NCI-H69 (cell line): ENCODE measurements at places on chromosomes 12 and 14.

DNA sequence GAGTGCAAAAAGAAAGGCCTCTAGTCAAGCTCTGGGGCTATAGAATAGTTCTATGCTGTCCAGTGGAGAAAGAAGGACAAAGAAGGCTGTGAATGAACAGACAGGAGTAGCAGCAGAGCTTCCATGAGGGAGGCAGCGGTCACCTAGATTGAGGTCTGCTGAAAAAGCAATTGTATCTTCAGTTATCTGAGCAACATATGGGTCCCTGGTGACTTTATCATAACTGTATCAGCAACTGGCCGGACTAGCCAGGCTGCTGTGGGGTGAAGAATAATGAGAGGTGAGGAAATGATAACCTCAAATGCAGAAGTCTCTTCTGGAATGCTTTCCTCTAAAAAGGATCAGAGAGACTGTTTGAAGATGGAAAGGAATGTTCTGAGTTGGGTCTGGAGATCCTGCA, 971.3 kb upstream of the TMEM132C start:
- DNase-seq, result no peak

- no peak for DNase-seq
Measured at GRCh38 chr12:5710260-5710878, 234.7 kb downstream of the ANO2 start.

GRCh38 chr12:117046861-117047530, 52.2 kb downstream of the TESC start:
- no peak for DNase-seq

- DNase-seq, result peak; percentile 22
Measured at GRCh38 chr12:121534495-121535148, 46.2 kb downstream of the KDM2B start.

DNA sequence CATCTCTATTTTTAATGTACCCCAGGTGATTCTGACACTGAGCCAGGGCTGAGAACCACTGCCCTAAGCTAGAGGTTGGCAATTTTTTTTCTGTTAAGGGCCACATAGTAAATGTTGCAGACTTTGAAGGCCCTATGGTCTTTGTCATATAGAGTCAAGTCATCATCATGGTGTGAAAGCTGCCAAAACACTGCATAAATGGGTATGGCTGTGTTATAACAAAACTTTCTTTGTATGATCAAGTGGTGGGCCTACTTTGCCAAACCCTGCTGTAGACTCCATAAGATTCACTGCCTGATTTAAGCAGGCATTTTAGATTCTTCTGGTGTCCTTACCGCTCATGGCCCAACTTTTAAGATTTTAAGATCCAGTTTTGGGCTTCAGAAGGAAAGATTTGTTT, 76.8 kb downstream of the CLMN start:
- no peak for DNase-seq

DNA sequence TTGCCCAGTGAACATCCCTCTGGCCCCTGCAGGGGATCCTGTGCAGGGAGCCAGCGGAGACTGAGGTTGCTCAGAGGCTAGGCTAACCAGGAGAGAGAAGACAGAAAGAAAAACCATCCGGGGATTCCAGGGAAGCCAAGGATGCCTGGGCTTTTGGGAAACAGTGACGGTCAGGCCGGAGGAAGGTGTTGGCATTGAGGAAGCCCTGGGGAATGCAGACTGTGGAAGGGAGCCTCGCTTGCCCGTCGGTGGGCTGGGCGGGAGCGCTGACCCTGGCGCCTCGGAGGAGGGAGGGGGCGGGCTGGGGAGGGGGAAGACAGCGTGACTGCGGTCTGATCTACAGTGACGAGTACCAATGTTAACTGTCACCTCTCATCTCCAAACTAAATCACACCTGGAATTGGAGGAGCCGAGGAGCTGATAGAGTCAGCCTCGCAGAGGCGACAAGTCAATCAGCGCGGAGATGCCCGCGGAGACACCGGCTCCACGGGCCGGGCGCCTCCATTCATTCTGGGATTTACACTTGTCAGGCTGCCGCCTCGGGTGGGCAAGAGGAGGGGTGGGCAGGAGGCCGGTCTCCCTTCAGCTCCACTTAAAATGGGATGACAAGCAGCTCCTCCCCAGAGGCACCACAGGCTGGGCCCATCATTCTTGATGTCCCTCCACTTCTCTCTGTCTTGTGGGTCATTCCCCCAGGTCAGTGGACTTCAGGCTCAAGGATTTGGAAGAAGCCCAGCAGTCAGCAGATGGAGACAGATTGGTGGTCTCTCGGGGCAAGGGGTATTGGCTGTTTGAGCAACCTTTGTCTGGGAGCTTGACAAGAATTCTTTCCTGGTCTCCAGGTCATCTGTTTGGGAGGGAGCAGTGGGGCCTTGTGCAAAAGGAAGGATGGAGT, 20.4 kb upstream of the GPATCH2L start:
- DNase-seq, result peak; percentile 21

DNA sequence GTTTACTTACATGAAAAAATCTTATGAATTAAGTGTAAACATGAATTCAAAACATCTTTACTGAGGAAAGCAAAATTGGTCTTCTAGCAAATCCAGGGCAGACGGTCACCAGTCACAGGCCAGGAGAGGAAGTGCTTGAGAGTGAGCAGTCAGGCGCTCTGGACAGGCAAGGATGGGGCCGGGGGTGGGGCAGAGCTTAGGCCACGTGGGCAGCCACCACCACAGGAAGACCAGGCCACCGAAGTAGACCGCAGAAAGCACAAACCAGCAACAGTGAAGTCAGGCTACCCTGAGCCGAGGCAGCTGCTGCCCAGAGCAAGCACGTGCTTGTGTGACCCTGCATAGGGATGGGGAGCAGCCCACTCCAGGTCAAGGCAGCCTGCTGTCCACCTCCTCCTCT, 33.5 kb downstream of the SLC6A12 start:
- DNase-seq, result no peak

GRCh38 chr12:69936214-69936731, 111.2 kb downstream of the MYRFL start:
- no peak for DNase-seq
